Stimulated activated CD4-positive, alpha-beta T cell treated with anti-CD3 and anti-CD28 coated beads, Interleukin-12 subunit alpha, Interleukin-12 subunit beta, amount 100 ng/mL, for 4 hours (primary cell): ENCODE measurements at places on chromosomes 3 and 15.

GRCh38 chr15:79209116-79209515 is 73.4 kb upstream of the ANKRD34C start:
- no peak for DNase-seq

DNA sequence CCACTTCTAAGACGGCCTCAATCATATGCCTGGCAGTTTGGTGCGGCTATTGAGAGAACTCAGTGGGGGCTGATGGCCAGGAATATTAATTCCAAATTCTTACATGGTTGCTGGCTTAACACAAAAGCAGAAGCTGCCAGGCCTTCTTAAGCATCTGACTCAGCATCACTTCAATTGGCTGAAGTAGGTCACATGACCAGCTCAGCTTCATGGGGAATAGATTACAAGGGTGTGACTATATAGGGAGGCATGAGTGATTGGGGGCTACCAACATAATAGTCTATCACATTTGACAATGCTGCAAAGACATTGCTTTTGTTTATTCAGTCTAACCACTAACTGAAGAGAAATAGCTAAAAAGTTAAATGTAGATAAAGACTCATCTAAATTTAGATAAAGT is 101.6 kb upstream of the ANKRD28 start:
- no peak for DNase-seq

GRCh38 chr15:39581793-39582285 is 960 bp downstream of the THBS1 start:
- no peak for DNase-seq

DNA sequence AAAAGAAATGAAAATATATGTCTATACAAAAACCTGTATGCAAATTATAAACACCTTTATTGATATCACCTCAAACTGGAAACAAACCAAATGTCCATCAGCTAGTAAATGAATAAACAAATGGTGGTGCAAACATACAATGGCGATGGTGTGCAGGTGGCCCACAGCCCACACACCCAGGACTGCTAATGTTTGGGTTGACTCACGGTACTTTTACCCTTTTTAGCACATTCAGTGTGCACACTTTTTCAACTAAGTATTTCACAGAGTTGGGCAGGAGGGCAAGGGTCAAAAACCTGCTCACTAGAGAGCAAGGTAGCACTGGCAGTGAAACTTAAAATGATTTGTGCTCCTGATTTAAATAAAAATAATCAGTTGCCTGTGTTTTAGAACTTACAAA is 123.1 kb upstream of the BHLHE40 start:
- DNase-seq = no peak

DNA sequence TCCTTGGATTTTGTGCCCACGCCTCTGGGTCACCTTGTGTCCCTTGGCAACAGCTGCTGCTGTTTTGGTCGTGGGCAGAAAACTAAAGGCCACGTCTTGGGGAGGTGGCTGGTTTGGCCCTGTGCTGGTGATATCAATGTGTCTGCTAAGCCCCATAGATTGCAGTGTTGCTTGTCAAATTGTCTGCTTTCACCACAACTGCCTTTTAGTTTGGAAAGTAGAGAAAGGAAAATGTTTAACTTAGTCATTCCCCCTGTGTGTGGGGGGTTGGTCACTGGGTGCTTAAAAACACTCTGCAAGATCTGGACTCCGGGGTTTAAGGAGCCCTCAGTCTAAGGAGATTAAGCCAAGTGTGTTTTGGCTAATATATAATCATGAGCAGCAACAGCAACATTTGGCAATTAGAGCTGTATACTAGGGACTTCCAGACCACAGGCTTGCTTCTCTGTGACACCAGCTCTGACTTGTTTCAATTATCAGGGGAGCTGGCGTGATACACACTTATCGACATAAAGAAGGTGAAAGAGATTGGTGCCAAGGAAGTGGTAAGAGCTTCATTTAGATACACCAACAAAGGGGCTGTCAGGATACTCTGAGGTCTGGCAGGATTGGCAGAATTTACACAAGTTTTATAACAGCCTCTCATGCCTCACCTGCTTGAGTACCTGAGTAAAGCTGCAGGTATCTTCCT is 3.5 kb downstream of the SMAD3 start:
- DNase-seq = no peak

GRCh38 chr3:155667988-155668387 is 76.9 kb downstream of the PLCH1 start:
- DNase-seq = no peak

DNA sequence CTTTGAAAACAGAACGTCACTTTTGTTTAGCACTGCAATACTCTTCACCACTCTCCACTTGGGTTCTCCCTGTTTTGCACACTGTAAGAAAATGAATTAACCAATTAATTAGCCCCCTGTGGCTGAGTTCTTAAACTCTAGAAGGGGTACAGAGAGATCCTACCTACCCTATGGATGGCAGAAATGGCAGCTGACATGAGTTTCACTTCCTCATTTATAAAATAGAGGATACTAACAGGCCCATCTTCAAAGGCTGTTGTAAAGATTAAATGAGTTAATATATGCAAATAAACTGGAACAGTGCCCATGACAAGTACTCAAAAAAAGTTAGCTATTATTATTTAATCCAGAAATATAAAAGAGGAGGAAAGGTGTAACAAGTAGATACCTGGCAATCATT is 36.9 kb downstream of the SUCLG2 start:
- no peak for DNase-seq

- DNase-seq = no peak
Measured at GRCh38 chr3:90145094-90145860, 1037.9 kb downstream of the EPHA3 start.

GRCh38 chr3:42229942-42230688 is 35.9 kb downstream of the CCK start:
- no peak for DNase-seq

- DNase-seq = no peak
Measured at GRCh38 chr15:40850576-40851112, 6.8 kb downstream of the SPINT1 start.

- DNase-seq = no peak
Measured at GRCh38 chr15:78949461-78949860, 4.6 kb upstream of the CTSH start.
